ENCODE measurements at places on chromosomes 6 and 20. TPM values are rescaled to one million over a fixed set of nuclear protein-coding genes. Genes with fewer than 3 reads are reported as not detected.

The LMBRD1 gene
- polyA plus RNA-seq, result 146 TPM

The ADGRF4 gene
- polyA plus RNA-seq, result 0.37 TPM

The DLK2 gene
- 1.00 TPM for polyA plus RNA-seq

The BTN1A1 gene
- 0.22 TPM for polyA plus RNA-seq

The ARFGEF2 gene
- polyA plus RNA-seq, result 33.3 TPM

The MEP1A gene
- polyA plus RNA-seq, result not detected

The WFDC2 gene
- polyA plus RNA-seq, result 164 TPM

The HLA-F gene
- 5.0 TPM for polyA plus RNA-seq

The MICA gene
- 11.2 TPM for polyA plus RNA-seq

The MOG gene
- polyA plus RNA-seq, result not detected

The BANF2 gene
- polyA plus RNA-seq, result 0.38 TPM

- no peak for DNase-seq
Measured at GRCh38 chr6:149233056-149233715, 84.3 kb upstream of the TAB2 start.

GRCh38 chr6:121951918-121952379 is 447.5 kb upstream of the HSF2 start:
- DNase-seq, result no peak

DNA sequence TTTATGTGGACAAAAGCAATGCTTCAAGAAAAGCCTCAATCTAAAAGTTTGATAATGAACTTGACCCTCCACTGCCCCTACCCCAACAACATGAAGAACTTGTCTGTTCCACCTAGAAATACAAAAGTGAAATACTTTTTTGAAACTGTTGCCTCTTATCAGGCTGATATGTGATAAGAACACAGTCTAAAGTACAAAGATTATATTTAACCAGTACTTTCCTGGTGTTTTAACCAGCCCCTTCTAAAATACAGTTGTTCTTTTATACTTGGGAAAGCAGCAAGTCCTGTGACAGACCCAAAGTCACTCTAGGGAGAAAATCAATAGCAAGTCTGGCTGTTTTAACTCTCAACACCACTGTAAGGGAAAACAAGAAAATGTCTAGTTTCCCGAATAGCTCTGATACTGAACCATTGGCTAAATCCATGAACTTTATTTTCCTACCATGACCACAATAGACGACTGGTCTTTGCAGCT is 6.6 kb downstream of the OARD1 start:
- DNase-seq, result no peak

DNA sequence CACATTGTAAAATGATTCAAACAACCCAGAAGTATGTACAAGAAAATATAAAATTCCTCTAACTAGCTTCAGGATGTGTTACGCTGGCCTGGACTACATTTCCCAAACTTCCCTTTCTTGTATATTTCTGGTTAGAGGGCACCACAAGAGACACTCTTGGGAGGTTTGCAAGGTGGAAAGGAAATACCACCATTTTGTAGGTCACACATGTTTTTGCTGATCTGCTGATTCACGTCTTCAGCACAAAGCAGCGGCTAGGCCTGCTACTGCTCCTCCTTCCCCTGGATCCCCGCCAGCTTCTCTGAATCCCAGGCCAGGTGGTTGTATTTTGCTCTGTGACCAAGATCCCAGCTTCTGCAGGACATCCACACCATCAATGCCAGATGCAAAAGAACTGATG is 104.2 kb downstream of the AGPAT4 start:
- DNase-seq, result no peak

- DNase-seq, result peak; percentile 34
Measured at GRCh38 chr6:10098756-10099528, 315.9 kb downstream of the TFAP2A start.

DNA sequence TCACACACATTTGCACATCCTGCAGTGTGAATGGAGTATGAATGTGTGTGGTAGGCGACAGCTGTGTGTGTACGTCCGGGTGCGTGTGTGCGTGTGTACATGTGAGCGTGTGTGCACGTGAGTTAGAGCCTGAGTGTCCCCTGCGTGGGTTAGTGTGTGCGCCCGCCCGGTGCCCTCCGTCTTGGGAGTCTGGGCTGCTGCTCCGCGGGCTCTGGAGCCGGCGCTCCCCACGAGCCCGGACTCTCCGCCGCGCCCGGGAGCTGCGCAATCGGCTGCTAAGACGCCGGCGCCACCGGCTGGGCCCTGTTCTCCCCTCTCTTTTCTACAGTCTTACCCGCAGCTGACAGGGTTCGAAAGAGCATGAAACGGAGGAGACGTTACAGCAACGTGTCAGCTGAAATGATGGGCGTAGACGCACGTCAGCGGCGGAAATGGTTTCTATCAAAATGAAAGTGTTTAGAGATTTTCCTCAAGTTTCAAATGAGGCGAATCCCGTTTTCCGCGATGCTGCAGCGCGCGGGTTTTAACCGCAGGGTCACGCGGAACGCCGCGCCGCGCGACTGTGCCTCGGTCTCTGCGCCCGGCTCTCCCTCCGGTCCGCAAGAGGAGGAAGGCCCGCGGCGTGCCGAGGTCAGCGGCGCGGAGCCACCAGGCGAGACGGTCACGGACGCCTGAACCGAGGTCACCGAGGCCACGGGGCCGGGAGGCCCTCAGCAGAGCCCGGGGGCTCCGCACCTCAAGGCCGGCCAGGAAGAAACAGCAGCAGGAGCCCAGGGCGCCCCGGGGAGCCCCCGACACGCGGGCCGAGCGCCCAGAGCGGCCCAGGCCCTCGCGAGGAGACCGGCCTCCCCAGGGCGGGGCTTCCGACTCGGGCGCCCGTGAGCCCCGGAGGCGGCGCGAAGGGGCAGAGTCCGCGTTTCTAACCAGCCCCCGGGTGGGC is 95.3 kb upstream of the BHLHE23 start:
- DNase-seq, result peak; percentile 18

DNA sequence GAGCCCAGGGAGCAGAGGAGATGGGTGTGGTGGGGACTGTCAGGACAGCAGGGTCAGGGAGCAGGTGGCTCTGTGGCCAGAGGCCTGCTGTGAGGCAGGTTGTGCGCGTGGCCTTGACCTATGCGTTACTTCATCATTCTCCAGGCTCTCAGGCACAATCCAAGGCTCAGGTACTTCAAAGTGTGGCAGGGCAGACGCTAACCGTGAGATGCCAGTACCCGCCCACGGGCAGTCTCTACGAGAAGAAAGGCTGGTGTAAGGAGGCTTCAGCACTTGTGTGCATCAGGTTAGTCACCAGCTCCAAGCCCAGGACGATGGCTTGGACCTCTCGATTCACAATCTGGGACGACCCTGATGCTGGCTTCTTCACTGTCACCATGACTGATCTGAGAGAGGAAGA is 535 bp downstream of the NCR2 start:
- no peak for DNase-seq

DNA sequence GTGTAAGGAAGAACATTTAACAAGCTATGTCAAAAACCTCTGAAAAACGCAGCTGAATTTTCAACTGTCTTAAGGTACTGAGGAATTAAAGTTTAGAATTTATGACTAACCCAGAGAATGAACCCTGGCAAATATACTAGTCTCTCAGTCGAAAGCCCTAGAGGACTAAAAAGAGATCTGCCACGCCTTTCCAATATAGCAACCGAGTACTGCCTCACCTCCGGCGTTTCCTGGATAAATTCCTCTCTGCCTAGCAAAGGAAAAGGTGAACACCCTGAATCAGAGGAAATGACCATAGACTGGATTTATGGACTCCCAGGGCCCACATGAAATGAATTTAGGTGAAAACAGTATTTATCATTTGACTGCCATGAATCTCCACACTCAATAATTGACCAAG is 12.0 kb upstream of the OR2B2 start:
- DNase-seq, result no peak

- DNase-seq, result no peak
Measured at GRCh38 chr20:47776639-47777038, 8.6 kb downstream of the SULF2 start.

- no peak for DNase-seq
Measured at GRCh38 chr6:13841936-13842335, 27.6 kb upstream of the MCUR1 start.

DNA sequence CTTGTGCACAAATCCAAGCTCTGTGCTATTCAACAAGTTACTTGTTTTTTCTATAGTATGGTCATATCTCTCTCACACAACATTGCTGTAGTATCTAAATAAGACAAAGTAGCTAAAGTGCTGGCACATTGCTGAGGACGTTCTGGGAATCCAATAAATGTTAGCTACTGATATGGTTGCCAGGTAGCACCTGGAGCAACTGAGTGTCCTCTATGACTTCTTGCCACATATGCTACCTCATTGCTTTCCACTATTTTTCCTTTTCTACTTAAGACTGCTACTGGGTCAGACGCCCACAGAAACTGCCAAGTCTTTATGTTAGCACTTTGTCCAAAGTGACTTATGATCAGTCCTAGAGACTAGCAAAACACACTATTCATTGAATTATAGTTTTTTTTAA is 85.3 kb downstream of the SYCP2 start:
- no peak for DNase-seq

- no peak for DNase-seq
Measured at GRCh38 chr6:78192057-78192456, 539.2 kb downstream of the MEI4 start.

- no peak for DNase-seq
Measured at GRCh38 chr20:49591217-49591865, 23.4 kb upstream of the PTGIS start.

- no peak for DNase-seq
Measured at GRCh38 chr6:105015482-105015881, 58.6 kb downstream of the LIN28B start.

GRCh38 chr6:79536585-79536953 is 661 bp downstream of the LCA5 start:
- no peak for DNase-seq

DNA sequence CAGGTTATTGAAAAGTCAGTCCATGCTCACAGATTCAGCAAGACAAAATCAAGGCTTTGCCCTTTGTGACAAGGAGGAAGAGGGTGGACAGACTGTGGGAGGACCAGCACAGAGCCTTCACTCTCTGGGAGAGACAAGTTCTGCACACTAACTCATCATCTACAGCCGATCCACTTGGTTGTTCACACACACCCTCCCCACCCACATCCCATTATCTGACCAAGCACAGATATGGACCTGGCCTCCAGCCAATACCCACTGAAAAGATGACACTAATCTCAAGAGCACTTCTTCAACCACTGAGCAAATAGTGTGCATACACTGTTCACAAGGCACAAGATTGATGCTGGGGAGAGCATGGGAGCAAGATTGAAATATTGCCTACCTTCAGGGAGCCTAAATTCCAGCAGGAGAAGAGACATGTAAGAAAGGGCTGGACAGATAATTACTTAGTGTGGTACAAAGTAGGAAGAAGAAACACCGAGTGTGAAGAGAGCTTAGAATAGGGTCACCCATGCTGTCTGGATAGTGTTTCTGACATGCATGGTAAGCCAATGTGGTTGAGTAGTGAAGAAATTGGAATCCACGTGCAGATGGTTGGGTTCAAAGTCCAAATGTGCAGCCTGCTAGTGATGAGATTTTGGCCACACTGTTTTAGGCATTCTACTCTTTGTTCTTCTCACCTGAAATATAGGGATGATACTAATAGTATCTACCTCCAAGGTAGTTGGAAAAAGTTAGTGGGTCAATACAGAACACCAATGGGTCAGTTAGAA is 21.7 kb upstream of the IL17A start:
- DNase-seq, result no peak

- no peak for DNase-seq
Measured at GRCh38 chr6:133753756-133754155, 135.2 kb upstream of the TCF21 start.

- DNase-seq, result no peak
Measured at GRCh38 chr6:71038711-71039344, 82.0 kb upstream of the B3GAT2 start.

- DNase-seq, result no peak
Measured at GRCh38 chr6:111759331-111759835, 113.9 kb downstream of the FYN start.

GRCh38 chr6:125489579-125490285 is 188.0 kb upstream of the HDDC2 start:
- DNase-seq, result no peak

DNA sequence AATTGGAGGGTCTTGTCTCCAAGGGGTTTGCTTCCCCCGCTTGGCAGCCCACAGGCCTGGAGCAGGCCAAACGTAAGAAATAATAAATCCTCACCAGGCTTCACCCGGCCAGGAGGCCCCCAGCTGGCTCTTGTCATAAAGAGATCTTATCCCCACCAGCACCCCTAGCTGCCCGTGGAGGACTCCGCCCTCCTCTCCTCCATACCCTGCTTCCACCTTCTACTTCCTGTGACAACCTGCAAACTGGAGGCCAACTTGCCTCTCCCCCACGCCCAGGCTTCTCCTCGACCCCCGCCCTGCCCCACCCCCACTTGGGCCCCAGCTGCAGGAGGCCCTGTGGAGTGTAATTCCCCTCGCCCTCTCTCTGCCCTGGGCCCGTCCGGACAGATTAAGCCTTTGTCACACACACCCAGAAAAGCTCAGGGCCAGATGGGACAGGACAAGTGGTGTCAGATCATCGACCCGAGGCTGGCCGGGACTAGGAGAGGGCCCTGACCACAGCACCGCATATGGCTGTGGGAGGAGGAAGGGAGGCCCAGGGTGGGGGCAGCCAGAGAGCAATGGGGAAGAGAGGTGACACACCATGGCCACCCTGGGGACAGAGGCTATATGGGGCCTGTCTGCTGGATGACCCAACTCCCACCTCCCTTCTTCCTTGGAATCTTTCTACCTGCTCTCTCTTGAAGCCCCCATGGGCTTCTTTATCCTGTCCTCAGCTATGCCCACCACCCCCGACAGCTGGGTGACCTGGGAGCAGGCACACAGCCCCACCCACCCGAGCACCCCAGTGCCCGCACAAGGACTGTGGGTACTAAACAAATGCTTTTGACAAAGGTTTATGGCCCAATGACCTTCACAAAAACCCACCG is 3.9 kb downstream of the NOL4L start:
- no peak for DNase-seq

- DNase-seq, result no peak
Measured at GRCh38 chr20:54134445-54135220, 39.2 kb downstream of the CYP24A1 start.

DNA sequence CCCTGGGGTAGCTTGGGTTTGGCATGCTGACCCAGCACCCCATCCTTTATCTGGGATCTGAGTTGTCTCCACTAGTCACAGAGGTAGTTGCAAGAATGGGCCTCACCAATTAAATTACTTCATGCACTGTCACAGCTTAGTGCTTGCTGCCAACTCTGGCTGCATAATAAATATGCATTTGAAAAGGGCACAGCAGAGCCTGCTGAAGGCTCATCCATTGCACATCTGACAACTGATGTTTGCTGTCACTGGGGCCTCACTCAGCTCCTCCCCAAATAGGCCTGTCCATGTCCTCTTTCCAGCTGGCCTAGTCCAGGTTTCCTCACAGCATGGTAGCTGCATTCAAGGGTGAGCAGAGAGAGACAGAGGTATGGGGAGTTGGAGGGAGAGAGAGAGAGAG is 13.3 kb upstream of the NXT1 start:
- no peak for DNase-seq

- no peak for DNase-seq
Measured at GRCh38 chr6:122567034-122567433, 43.2 kb upstream of the PKIB start.

DNA sequence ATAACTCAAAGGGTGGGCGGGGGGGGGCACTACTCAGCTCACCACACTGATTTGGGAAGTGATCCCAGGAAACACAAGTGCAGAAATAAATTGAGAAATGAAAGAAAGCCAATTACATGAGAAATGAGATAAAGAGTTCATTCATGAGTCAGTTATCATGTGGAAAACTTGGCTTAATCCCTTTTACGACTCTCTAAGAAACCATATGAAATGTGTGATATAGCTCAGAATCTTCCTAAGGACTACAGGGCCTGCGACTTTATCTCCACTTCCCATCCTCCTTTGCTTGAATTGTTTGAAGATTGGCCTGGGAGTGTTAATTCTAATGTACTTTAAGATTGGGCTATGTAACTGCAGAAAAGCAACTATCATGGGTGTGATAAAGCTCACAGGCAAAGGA is 3.6 kb upstream of the BTN2A2 start:
- DNase-seq, result no peak

All from left kidney (tissue), 8 donors.